Mesendoderm (in vitro differentiated cells): ENCODE measurements at places on chromosomes 16 and 17.

- no peak for DNase-seq
Observed at GRCh38 chr17:39950871-39951348, 11.9 kb upstream of the GSDMA start.

- DNase-seq: no peak
Observed at GRCh38 chr16:77539421-77540034, 104.7 kb upstream of the ADAMTS18 start.

GRCh38 chr16:79589601-79590102 lies 10.9 kb downstream of the MAF start:
- DNase-seq: no peak

DNA sequence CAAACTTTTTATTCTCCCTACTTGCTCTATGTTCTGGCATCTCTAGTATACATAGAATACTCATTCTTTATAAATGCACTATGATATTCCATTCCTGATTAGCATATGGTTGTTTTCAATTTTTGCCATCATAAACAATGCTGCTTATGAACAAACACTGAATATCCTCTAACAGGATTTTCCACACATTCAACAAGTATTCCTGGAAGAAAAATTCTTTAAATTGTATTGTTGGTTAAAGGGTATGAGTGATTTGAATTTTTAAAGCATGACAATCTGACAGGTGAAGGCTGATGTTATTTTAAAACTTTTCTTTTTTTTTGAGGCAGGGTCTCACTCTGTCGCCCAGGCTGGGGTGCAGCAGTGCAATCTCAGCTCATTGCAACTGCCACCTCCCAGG lies 11.5 kb downstream of the APPBP2 start:
- no peak for DNase-seq

DNA sequence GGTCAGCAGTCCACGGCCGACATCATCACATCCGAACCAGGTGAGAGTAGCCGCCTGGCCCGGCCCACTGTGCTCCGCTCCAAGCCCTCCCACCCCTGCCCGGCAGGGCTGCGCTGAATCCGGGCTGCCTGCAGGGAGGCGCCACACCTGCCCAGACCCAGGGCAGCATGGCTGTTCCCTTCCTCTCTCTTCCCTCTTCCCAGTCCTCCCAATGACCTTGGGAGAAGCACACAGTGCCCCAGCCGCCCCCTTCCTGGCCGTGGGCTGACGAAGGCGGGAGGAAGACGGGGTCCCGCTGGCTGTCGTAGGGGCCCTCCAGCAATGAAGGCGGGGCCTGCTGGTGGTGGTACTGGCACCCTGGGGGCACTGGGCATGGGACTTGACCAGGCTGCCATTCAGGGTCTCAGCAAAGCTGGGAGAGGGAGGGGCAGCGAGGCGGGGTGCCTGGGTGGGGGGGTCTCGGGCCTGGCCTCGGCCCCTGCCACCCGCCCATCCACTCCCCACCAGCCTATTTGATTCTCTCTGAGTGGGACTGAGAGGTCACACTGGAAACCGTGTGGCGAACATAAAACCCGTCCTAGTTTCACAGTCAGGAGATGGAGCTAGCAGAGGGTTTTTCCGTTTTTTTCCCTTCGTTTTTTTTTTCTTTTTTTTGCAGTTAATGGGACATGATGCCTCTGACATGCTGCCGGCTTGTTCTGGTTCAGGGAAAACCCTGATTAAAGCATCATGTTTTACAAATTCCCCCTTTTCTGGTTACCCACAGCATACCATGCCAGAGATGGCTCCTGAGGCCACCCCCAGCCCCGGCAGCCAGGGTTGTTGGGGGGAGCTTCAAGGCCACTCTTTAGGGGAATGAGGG lies 50.6 kb downstream of the BAHCC1 start:
- no peak for DNase-seq
